Activated T-cell treated with anti-CD3 and anti-CD28 coated beads, Interleukin-2, amount 50 U/mL, for 24 hours (primary cell): ENCODE measurements at places on chromosomes 5 and 9.

DNA sequence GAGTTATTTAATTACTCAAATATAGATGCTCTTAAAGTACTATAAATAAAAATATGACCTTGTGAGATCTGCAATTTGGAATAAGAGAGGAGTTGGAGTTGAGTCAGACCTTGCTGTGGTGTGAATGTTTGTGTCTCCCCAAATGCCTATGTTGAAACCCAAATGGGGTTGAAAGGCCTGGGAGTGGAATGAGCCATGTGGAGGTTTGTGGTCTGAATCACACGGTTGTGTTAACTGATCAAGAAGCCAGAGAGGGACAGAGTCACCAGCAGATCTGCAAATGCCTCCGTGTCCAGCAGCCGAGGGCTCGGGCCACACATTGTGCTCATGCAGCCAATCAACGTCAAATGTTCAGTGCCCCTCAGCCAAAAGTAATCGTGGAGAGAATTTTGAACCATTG, 404.4 kb downstream of the ICE1 start:
- DNase-seq: no peak

DNA sequence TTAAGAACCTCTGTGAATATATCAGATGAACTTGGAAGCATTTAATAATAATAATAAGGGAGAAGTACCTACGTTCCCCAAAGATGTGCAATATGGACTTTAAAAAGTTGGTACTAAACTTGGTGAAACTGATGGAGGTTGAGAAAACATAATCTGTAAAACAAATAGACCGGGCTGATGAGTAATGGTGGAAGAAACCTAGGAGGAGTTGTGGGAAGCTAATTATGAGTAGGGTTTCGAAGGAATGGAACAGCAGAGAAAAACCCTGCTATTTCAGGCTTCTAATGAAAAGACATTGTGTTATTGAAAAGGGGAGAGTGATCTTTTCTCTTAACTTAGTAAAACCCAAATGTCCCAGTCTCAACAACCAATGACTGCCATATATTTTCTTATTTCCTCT, 229.3 kb downstream of the PCSK1 start:
- DNase-seq: no peak

- no peak for DNase-seq
Observed at GRCh38 chr9:105437704-105438103, 10.1 kb upstream of the FSD1L start.

GRCh38 chr9:95065224-95065623, 252.3 kb downstream of the FANCC start:
- DNase-seq: no peak
